ENCODE measurements at places on chromosomes 4 and X.
A peak's percentile ranks its signal among the peaks of the same experiment; 100 is the strongest.

DNA sequence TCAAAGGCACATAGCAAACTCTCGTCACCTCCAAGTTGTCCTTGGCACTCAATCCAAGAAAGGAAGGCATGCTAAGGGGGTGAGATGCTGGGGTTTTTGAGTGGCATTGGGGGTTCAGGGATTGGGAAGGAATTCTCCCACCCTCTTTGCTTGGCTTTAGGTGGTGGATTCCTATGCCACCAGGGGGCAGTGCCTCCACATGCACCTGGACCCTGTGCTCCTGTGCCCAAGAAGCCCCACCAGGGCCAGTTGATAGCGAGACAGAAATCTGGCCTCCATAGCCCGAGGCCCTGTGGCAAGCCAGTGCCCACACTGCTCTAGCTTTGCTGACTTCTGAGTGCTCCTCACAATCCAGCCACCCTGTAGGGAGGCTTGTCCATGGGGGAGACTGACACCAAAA is 2.0 kb upstream of the FATE1 start:
- peak; percentile 13 for DNase-seq

DNA sequence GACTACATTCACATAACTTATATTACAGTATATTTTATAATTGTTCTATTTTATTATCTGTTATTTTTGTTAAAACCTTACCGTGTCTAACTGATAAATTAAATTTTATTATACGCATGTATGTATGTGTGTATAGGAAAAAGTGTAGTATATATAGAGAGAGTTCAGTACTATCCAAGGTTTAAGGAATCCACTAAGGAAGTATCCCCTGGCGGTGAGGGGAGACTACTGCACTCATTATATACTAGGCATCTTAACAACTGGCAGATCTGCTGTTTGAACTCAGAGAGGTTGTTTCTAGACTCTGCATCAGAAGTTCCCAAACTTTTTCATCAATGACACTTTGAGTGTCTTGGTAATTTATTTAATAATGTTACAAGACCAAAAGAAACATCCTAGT is 70.9 kb downstream of the NDST4 start:
- no peak for DNase-seq

GRCh38 chr4:84484236-84484635 is 14.9 kb downstream of the NKX6-1 start:
- no peak for DNase-seq

GRCh38 chr4:57083090-57083489 is 27.1 kb downstream of the IGFBP7 start:
- DNase-seq: no peak

GRCh38 chr4:47560682-47561081 is 75.6 kb downstream of the ATP10D start:
- DNase-seq: no peak

DNA sequence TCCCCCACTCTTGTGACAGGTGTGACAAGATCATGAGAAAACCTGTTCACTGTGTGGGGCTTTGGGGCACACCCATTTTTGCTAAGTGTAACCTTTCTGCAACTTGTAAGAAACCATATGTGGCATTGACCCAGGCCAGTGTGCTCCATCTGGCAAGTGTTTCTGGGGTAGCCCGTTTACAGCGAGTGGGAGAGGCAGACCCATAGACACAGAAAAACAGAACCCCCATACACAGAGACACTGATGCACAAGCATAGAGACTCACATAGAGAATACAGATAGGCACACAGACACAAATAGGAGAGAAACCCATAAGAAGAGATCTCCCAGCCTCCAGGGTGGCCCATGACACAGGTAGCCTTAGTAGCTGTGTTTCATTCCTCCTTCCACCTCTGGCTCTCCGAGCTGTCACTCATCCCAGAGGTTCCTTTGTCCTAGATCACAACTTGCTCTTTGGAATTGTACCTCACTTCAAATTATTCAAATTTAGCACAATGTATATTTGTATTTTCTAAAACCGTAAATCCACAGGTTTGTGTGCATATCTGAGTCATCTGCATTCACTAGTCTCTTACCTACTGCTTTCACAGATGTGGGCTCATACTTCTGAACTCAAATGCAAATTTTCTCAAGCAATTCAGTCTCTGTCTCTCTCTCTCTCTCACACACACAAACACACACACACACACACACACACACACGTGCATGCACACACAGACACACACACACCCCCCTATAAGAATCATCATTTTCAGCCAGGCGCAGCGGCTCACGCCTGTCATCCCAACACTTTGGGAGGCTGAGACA is 114.4 kb downstream of the SH3KBP1 start:
- no peak for DNase-seq

DNA sequence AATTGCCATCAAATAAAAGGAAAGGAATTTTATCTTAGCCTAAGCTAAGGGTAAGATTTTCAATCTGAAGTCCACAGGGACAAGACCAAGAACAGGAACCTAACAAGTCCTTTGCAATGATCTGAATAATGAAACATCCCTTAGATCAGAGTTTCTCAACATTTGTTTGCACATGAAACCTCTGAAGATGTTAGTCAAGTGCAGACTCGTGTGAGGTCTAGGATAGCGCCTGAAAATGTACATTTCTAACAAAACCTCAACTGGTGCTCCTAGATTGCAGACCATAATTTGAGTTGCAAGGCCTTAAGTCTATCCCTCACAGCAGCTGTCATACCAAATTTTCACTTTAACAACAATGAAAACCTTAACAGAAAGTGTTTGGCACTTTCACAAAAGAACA is 337.6 kb downstream of the DMD start:
- DNase-seq: no peak

- no peak for DNase-seq
These were observed 5.7 kb upstream of the CXXC4 start for GRCh38 chr4:104500442-104500841.

GRCh38 chrX:1392376-1393068 is 609 bp upstream of the SLC25A6 start:
- DNase-seq: peak; percentile 40

- DNase-seq: no peak
These were observed 86.3 kb upstream of the RAPGEF2 start for GRCh38 chr4:159016593-159017024.

GRCh38 chr4:14117575-14118238 is 490.2 kb upstream of the BOD1L1 start:
- no peak for DNase-seq

- DNase-seq: peak; percentile 59
These were observed 130.4 kb upstream of the RADX start for GRCh38 chrX:106481341-106481740.

DNA sequence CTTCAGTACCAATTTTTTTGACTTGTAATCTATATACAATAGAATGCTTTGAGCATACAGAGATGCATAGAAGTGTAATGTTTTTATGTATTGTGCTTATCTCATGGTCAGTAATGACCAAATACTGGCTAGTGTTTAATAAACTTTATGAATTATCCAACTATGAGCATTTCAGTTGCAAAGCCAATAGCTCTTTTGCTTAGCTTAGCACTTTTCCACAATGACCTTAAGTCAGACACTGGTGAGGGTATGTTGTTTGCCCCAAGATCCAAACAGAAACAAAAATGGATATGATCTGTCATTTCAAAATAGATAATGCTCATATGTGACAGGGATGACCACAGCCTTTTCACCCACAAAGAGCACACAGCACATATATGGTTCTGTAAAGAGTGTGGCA is 393.0 kb downstream of the AFF2 start:
- DNase-seq: no peak

- no peak for DNase-seq
These were observed 26.5 kb downstream of the GPR143 start for GRCh38 chrX:9739130-9739529.

DNA sequence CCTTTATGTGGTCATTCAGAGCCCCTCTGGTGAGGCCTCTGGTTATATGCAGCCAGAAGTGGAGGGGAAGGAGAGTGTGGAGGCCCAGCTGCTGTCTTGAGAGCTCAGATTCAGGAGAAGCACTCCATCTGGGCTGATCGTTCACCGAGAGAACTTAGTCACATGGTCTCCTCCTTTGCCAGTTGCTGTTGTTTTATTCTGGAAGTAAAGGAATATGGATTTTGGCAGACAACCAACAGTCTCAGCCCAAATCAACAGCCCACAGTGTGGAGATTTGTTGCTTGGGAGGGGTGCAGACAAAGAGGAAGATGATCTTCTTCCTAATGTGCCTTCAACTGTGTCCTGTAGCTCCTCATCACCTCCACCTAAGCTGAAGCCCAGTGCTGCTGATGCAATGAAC is 355.4 kb downstream of the ANK2 start:
- DNase-seq: no peak

DNA sequence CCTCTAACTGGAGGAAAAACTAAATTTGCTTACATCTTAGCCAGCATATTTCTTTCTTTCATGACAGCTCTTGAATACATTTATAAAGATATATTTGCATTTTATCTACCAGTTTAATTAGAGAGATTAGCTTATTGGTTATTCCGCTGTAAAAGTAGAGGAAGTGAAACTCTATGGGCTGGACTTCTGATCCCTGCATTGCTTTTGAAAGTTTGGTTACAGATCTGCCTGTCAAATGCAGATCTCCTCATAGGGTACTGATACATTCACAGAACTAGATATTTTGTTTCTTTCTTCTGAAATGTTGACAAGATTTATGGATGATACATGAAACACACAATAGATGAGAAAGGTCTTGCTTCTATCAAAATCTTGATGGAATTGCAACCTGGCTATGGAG is 581.4 kb upstream of the AADAT start:
- DNase-seq: no peak

DNA sequence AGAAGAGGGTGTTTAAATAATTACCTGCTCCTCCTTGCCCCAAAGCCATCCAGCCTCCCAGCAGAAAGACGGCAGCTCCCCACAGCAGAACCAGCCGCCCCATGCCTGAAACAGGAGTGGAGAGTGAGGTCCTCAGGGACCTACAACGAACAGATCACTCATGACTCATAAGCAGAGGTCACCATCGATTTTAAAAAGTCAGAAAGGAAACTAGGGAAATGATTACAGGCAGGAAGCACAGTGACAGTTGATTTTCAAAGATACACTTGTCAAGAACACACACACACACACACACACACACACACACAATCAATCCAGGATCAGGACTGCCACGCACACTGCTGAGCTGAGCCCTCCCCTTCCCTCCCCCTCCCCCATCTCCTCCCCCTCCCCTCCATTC is at the start of gene CRLF2:
CRLF2 (minus strand) TSS at position 118 of the 400 bp plus-strand sequence; CDS start at position 103, 15 bp downstream.
- no peak for DNase-seq

DNA sequence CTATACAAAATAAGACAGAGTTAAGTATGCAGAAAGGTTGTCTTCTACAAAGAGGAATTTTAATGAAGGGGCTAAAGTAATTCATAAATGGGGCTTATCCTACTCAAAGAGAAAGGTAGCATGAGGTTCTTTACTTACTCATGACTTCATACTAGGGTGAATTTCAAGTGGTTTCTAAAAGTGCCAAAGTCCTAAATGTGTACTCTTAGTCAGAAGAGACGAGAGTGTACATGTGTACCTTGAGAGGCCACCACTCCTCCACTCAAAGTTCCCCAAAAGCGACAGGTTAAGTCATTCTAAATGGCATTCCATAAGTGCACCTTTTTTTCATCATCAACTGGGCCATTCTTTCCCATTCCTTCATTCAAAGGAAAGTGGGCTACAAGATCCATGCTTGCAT is 21.9 kb downstream of the EDA2R start:
- no peak for DNase-seq

DNA sequence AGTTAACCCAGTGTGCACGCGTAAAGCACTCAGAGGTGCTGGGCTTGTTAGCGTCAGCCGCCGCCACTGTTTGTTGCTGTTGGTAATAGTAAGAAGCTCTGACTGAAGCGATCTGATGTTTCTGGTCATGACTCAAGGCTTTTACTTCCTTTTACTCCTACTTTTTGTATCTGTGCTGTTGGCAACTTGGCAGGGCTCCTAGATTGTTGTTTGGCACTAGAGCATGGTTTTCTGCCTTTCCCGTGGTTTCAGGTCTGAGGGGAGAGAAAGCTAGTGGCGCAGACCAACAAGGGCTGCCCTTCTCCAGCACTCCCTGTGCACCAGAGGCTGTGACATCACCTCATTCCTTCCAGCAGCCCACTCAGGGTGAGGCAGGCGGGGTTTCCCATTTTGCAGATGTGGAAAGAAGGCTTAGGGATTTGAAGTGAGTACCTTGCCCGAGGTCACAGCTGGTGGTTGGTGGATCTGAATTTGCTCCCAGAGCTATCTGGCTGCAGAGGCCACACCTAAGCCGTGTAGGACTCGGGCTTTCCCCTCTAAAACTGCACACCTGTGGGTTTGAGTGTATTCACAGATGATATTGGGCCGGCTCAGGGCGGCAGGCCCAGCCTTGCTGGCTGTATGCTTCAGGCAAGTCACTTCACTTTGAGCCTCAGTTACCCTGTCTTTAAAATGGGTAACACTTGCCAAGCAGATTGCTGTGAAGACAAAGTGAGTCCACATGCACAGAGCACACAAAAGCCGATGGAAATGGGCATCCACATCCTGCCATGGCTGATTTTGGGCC is 51.2 kb upstream of the TADA2B start:
- DNase-seq: peak; percentile 73

DNA sequence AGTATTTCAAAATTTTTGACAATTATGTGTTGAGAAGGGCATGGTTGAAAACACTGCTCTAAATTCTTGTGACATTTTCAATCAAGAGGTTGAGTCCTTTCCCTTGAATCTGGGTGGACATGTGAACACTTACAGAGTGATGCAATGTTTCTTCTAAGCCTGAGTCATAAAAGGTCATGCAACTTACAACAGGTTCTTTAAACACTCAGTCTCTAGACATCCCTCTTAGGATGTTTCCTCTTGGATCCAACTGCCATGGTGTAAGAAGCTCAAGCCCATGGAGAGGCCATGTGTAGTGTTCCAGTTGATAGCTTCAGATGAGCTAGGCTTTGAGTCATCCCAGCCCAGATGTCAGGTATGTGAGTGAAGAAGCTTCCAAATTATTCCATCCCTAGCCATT is 232.2 kb upstream of the MAOA start:
- DNase-seq: no peak
